ENCODE measurements at places on chromosomes 3 and 15.

DNA sequence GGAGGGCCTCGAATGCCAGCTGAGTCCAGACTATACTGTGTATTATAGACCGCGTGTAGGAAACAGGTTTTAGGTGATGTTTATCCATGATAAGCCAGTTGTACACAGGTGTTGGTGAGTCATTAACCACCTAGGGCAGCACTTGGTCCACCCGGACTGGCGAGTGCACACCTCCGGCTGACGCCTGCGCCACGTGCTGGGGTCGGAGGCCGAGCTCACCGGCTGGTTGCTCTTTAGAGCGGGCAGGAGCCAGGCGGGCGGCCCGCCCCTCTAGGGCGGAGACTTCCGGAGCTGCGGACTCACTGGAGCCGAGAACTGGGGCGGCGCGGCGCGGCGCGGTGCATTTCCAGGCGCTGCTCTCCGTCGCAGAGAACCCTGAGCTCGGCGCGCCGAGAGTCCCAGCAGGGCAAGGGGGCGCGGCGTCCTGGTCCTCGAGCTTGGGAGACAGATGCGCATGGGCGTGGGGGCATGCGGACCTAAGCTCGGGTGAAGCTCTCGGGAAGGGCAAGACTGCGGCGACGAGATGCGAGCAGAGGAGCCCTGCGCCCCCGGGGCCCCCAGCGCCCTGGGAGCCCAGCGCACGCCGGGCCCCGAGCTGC is at the start of gene ESYT3:
ESYT3 (plus strand) TSS at position 341 of the 599 bp plus-strand sequence; CDS start at position 524, 183 bp downstream.
- peak; percentile 81 for DNase-seq

DNA sequence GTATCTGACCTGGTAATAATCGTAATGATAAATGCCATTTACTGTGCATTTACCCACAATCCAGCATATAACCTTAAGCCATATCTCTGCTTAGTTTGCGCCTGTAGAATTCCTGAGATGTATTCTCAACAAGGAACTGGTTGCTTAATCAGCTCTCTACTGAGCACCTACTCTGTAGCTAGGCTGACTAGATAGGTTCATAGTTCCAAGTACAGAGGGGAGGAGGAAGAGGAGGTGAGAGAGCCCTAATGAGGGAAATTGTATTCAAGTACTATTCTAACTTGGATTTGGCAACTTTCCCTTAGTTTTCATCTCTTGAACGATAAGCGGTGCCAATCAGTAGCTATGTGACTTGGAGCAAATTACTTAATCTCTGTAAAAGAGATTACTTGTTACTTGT is 5.6 kb upstream of the AKAP13 start:
- DNase-seq = no peak

DNA sequence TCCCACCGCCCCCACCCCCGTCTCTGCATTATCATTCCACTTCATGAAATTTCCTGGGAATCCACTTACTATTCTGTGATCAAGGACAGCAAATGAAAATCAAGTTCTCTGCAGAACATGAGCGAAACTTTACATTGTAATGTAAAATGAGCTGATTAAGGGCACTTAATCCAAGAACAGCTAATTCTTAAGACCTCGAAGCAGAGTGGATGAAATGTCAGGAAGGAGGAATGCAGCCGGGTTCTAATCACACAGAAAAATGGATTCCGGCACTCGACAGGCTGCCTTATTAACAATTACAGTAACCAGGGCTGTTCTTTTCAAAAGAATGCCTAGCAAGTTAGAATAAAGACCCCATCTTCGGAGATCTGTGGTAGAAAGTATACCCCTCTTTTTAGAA is 57.5 kb downstream of the RFTN1 start:
- no peak for DNase-seq

DNA sequence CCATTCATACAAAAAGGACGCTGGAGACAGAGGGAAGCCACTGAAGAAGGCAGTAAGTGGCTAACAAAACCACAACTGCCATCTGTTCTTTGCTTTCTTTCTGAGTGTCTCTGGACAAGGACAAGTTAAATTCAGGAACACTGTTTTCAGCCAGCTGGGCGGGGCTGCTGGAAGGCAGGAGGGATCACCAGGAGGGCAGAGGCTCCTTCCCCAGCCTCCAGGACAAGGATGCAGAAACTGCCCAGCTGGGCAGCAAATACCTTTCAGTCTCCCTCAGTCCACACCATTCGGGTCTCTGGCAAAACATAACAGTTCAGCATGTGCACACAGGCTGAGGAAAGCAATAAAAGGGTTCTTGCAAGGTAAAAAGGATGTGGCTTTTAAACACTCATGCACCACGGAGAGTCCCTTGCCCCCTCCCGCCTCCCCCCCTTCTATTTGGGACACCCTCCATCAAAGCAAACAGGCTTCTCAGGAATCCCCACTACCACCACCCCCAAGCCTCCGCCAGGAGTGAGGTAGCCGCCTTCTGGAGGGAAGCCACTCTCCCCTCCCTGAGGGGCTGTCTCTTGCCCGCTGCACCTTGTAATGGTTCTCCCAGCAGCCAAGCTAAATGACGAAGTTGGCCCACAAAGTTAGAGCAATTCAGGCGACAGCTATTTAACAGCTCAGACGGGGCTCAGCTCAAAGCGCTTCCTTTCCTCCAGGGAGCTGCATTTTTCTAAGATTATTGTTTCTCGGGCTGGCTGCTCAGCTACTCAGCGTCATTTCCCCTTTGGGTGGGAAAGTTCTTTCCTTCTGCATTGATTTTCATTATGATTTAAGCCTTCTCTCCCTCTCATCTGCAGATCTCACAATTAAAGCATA is 3.8 kb downstream of the HEG1 start:
- DNase-seq = no peak

DNA sequence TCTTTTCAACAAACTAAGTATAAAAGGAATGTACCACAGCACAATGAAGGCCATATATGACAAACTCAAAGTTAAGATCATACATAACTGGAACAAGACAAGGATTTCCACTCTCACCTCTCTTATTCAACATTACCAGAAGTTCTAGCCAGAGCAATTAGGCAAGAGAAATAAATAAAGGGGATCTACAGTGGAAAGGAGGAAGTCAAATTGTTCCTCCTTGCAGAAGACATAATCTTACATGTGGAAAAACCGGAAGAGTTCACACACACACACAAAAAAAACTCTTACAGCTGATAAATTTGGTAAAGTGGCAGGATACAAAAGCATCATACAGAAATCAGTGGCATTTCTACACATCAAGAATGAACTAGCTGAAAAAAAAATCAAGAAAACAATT is 277.9 kb downstream of the MCTP2 start:
- DNase-seq = no peak

DNA sequence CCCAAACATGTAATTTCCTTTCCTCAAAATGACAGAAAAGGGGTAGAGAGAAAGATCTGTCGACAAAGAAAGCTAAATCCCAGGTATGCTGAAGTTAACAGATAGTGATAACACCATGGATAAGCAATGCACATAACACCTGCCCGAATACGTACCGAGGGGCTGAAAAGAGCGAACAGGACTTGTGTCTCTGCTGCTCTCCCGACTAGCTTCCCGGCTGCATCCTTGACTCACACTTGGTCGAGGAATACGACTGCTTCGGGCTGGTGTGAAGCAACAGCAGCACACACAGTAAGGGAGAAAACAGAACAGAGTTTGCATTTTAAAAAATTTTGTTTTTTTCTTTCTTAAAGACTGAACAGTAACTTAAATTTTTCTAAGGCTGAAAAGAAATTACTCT is 136.4 kb downstream of the CLASP2 start:
- no peak for DNase-seq

- DNase-seq = no peak
Observed at GRCh38 chr3:39718674-39719595, 90.5 kb upstream of the MYRIP start.

GRCh38 chr3:150931745-150932144 is 26.5 kb upstream of the MINDY4B start:
- no peak for DNase-seq

DNA sequence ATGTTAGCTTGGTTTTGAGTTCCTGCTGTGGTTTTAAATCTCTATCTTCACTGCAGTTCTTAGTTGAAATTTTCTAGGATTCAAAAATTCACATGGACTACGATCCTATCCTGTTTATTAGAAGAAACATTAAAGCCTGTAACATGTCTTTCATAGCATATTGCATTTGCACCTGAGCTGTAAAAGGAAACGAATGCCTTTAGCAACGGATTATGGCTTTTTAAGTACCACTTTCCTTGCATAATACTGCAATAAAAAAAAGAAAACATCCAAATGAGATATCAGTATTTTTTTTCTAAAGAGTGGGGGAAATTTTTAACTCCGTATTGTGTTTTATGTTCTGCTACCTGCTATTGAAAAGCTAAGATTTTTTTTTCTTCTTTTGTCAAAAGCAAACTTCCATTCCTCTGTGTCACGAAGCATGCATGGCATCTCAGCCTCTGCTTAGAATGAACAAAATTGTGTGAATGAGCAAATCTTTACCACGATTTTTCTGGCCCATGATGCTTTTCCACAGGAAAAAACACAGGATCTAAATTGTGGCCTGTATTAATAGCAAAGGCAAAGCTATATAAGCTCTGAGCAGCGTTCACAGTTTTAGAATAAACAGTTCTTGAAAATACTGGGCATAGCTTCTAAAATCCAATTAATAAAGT is 110.0 kb upstream of the CDIN1 start:
- DNase-seq = no peak

DNA sequence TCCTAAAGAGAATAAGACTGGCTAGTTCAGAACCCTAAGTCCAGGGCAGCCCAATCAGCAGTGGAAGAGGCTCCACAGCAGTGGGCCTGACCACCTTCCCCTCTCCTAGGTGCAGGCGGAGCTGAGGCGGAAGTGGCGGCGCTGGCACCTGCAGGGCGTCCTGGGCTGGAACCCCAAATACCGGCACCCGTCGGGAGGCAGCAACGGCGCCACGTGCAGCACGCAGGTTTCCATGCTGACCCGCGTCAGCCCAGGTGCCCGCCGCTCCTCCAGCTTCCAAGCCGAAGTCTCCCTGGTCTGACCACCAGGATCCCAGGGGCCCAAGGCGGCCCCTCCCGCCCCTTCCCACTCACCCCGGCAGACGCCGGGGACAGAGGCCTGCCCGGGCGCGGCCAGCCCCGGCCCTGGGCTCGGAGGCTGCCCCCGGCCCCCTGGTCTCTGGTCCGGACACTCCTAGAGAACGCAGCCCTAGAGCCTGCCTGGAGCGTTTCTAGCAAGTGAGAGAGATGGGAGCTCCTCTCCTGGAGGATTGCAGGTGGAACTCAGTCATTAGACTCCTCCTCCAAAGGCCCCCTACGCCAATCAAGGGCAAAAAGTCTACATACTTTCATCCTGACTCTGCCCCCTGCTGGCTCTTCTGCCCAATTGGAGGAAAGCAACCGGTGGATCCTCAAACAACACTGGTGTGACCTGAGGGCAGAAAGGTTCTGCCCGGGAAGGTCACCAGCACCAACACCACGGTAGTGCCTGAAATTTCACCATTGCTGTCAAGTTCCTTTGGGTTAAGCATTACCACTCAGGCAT is 33.7 kb downstream of the VIPR1 start:
- no peak for DNase-seq

- no peak for DNase-seq
Observed at GRCh38 chr15:59436774-59437141, 1.2 kb upstream of the FAM81A start.

- DNase-seq = peak; percentile 63
Observed at GRCh38 chr3:40191850-40192448, 117.6 kb upstream of the EIF1B start.

DNA sequence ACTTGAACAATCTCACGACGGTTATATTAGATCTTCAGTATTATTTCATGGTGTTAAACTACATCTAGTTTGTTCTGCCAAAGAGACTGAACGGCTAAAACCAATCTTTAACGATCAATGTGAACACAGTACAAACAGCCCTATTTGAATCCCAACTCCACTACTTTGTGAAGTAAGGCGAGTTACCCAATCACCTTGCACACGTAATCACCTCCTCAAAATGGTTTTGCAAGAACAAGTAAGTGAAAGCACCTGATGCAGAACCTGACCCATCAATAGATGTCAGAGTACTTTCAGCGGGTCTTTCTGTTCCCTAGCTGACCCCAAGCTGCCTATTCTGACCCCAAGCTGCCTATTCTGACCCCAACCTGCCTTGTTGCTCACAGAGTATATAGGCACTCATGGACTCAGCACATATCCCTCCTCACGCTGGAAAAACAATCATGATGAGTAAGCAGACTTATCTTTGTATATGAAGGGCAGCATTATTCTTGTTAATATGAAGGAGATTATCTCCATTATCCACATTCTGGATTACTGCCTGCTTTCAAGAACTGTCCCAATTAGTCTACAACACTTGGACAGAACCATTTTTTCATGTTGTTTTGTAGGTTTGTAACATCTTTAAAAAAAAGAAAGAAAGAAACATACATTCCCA is 3.7 kb downstream of the KPNA1 start:
- DNase-seq = no peak

DNA sequence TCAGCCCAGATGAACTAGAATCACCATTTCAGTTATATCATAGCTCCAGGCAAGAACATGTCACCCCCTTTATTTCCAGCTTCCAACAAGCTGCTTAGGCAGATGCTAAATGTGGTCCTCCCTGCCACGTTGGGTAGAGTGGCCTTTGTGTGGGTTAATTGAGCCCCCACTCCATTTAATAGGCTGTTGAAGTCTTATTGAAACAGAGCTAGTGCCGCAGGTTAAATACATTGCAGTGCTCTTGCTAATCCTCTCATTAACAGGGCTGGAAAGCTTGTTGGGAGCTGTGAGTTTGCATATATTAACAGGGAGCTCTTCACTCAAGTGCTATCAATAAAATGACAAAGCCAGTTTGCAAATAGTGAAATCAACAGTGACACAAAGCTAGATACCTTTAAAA is 248.4 kb upstream of the CMC1 start:
- DNase-seq = no peak

DNA sequence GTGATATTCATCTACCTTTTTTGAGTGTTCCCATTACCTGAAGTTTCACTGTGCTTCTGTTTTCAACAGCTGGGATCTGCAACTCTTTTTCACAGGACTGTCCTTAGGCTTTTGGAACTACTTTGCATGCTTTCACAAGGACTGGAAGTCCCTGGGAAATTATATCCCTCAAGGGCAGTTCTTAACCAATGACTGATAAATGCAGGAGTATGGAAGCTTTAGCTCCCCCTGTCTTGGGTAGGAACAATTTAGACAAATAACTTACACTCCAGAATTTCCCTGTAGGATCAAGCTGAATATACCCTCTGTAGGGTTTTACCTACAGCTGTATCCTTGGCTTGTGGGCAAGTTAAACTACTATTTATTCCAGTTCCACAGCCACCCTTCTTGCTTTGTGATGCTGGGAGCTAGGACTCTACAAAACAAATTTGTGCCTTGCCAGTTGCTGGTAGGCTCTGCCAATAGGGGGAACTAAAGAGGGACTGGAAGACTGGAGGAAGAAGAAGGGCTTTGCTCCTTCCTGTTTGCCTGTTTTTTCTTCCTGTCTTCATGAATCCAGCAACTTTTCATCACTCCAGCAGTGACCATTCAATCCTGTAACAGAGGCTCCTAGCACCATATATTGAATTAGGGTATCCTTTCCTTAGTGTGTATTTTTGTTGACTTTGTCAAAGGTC is 6.8 kb upstream of the ZNF280D start:
- DNase-seq = no peak

GRCh38 chr15:73981761-73982221 is 10.3 kb downstream of the STOML1 start:
- DNase-seq = no peak

DNA sequence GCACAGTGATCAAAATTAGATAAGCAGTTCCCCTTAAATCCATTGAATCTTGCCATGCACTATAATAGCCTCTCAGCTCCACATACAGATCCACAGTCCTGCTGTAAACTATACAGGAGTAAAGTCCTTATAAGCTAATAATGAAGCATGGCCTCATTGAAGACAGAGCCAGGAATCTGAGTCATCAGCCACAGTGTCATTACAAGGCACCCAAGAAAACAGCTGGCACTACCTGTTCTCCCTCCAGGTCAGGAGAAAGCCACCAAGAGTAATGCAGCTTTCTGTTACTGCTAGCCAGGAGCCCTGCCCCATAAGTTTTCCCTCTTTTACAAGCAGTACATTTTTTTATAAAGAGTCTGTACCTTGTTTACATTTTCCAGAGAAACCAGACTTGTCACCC is 27.3 kb downstream of the WDR49 start:
- DNase-seq = no peak
